ENCODE measurements at places on chromosomes 1 and 21.

GRCh38 chr1:203765029-203765837 is at the start of gene LAX1:
Gene LAX1 (plus strand): TSS chr1:203765183. CDS start chr1:203765566, 383 bp downstream.
- DNase-seq, result no peak

GRCh38 chr1:78716186-78716585 is 66.6 kb downstream of the IFI44 start:
- no peak for DNase-seq

GRCh38 chr1:6263716-6264115 is 2.8 kb upstream of the GPR153 start:
- DNase-seq, result no peak

- DNase-seq, result no peak
Observed at GRCh38 chr1:228198977-228199590, 8.8 kb upstream of the OBSCN start.

DNA sequence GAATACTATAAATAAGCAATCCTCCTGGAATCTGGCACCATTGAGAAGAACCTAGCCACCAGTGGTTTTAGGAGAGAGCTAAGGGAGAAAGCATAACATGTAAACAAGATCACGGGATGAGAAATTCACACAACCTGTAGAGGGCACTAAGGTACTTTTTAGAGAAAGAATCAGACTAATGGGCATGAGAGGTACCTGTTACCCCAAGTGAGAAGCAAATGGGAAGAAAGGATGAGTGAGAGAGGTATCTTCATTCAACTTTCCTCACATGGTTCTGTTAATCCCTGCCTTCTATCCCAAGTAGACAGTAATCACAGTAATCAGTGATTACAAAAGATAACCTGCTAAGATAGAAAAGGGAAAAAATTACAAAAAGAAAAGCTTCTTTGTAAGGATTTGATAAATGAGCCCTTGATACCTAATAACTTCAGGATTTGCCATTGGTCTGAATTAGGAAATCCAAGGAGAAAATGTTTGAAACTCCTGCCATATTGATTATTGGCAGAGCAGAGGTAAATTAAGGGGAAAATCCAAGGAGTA is 251.1 kb upstream of the ADGRL2 start:
- peak; percentile 66 for DNase-seq

- no peak for DNase-seq
Observed at GRCh38 chr1:145716641-145717345, 2.5 kb upstream of the CD160 start.

DNA sequence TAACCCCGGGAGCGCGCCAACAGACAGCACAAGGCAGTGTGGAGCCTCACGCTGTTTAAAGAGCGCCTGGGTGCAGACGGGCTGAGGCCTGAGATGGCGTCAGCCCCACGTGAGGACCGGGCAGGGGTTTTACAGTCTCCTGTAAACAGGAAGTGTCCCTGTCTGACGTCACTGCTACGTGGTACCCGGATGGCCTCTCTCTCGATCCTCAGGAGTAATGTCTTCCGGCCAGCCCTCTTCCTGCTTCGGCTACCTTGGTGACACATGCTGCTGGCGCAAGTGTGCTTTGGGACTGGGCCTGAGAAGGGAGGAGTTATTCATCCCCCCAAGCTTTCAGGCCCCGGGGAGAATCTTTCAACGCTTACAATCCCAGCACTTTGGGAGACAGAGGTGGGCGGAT is 41.2 kb downstream of the CNST start:
- no peak for DNase-seq

DNA sequence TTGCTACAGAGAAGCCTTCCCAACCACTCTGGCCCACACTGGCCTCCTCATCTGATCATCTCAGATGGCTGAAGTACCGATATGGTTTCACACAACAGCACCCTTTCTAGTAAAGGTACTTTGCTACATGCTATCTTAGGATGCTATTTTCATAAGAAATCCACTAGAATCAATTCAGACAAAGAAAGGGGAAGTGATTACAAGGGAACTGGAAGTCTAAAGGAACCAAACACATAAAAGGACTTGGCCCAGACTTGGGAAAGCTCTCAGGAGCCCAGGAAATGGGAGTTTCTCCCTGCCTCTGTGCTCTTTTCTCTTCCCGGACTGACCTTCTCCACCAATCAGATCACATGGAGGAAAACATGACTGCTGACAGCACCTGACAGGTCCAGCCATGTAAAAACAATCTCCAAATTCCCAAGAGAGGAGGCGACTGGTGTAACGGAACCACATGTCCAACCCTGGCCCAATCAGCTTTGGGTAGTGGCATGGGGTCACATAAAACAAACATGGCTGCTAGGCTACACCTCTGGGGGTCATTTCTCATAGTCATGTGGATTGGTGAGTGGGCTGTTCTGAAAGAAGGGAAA is 12.7 kb upstream of the FOXE3 start:
- DNase-seq, result no peak

GRCh38 chr1:177048314-177049069 is 116.0 kb downstream of the ASTN1 start:
- no peak for DNase-seq

DNA sequence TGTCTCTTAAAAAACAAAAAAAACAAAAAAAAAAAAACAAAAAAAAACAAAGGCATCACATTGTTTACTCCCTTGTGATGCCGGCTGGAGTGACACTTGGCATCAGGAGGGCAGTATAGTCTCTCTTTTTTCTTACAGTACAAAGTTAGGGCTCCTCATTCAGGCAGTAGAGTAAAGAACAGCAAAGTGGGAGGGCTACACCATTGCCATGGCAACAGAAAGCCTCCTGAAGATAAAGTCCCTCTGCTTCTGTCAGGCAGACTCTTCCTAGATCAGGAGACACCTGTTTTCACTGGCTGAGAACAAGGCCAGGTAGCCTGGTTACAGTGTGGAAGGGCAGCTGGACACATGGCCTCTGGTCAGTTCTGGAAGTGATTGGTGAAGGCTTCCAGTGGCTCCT is 41.3 kb upstream of the RAB3GAP2 start:
- no peak for DNase-seq

- DNase-seq, result no peak
Observed at GRCh38 chr1:110631836-110632620, 25.9 kb upstream of the KCNA2 start.

- no peak for DNase-seq
Observed at GRCh38 chr1:201145816-201146215, 8.5 kb downstream of the TMEM9 start.

- peak; percentile 67 for DNase-seq
Observed at GRCh38 chr1:221845650-221846371, 103.9 kb upstream of the DUSP10 start.

- DNase-seq, result no peak
Observed at GRCh38 chr1:240999826-241000225, 357.2 kb downstream of the RGS7 start.

DNA sequence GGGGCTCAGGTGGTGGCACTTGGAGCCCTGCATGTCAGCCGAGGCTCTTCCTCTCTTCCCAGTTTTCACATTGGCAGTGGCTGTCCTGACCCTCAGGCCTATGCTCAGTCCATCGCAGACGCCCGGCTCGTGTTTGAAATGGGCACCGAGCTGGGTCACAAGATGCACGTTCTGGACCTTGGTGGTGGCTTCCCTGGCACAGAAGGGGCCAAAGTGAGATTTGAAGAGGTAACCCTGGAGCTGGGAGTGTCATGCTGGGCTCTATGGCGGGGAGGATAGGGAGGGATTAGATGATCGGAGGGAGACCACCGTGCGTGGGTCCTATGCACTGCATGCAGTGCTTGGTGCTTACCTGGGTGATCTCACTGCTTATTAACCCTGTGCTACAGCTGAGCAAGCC is 13.5 kb downstream of the AZIN2 start:
- DNase-seq, result no peak

DNA sequence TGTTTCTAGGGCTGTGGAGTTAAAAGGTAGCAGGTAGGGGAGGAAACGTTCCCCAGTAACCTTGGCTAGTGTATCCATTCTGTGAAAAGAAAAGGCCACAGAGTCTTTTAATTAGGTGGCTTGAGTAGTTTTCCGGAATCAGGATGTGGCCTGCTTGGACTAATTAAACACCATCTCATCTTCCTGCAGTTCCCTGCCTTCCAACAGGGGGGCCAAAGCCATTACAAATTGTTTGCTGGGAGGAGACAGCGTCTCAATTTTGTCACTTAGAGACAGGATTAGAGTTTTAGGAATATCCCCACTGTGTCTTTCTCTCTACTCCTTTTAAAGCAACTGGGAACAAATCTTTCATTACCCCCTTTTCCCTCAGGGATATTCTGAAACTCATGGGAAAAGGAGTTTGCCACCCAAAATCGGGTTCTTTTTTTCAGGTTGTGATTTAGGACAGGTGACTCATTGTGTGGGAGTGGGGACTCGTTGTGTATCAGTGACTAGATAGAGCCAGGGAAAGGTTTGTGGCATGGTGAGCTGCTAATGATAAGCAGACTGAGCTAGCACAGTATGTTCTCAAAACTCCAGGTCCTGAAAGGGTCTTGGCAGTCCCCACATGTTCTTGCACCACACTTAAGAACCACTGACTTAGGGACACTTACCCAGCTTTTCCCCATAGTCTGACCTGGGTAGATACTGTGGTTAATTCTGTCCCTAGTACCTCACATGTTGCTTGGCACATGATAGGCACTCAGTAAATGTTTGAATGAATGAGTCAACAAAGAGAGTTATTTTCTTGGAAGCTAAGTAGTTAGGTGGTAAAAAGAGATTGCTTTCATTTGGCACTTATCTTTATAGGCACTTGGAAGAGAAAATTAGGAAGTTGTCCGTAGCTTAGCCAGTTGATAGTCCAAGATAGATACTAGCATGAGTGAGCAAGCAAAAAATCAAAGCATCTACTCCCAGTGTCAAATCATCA is 22.5 kb downstream of the INTS3 start:
- no peak for DNase-seq

DNA sequence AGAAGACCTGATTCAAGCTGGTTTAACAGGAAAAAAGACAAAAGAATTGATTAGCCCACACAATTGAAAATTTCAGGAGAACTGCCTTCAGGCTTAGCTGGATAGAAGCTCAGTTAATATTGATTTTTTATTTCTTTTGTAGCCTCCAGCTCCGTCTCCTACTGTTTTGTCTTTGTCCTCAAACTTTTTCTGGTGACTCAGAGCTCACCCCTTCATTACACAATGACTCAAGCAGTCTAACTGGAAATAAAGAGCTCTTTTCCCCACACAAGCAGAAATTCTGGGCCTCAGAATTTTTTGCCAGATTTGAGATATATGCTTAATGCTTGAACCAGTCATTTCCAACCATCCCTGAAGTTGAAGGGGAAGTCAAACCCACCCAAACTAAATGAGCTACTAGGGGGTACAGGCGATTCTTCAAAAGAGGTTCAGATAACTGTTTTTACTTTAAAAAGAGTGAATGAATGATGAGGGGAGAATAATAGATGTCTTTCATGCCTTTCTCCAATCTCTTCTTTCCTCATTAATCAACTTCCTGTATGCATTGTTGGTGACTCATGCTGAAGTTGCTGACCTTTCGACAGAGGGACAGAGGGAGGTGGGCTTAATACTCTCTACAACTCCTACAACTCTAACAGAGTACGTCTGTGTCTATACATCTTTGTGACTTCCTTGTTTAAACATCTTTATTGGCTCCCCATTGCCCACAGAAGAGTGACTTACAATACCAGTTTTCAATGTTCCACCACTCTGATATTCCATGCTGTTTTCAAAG is 6.2 kb upstream of the ACP6 start:
- no peak for DNase-seq

DNA sequence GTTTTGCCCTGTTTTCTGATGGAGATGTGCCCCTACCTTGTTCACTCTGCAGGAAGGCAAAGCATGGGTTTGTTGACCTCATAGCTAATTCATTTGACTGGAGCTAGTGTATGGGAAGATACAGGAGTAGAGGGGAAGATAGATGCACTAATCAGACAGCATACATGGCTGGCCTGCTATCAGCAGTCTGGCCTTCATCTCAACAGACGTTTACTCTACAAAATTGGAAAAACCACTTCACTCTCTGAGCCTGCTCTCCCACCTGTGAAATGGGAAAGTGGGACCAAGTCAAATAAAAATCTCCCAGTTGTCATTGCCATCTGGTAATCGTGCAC is 235.2 kb upstream of the RAB4A start:
- DNase-seq, result no peak

DNA sequence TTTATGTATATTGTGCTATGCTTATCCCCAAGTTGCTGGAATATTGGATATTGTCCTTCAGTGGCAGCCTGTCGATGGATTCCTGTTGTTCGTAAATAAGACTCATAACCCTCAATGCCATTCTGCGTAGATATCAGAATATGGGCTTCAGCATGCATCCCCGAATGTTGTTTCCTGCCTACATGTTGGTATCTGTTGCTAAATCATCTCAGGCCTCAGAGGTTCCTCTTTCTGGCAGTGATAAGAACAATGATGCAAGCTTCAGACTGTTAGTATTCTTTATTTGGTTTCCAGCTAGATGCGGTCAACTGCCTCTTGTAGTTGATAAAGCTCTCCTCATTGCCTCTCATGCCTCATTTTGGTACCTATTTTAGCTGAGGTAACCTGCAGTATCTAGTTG is 2082.6 kb downstream of the MRPL39 start:
- DNase-seq, result no peak

DNA sequence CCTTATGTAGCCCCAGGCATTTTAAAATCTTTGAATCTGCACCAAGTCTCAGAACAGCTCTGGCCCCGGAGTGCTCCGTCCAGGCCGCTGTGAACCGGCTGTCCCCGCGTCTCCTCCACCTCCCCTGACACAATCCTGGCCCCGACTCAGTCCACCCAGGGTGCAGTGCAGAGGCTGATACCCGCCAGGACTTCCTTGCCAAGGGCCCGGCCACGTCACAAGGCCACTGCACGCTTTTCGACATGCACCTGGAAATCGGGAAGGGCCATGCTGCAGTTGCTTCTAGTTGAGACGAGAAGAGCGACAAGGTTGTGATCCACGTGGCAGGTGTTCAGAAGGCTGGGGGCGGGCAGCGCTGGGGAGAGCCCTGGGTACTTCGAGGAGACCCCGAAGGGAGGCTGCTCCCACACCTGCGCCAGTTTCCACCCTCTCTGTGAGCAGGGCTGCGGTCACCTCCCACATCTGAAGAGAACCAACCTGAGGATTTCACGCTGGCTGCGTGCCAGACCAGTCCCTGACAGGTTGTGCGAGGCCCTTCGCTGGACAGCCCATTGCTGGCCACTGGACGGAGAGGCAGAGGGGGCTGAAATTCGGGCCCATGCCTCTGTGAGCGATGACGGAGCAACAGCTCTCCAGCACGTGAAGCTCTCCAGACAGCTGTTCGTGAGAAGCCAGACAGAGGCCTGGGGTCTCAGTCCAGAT is 6.7 kb downstream of the VWA1 start:
- DNase-seq, result no peak

- no peak for DNase-seq
Observed at GRCh38 chr1:1440262-1441001, 4.9 kb downstream of the VWA1 start.

- DNase-seq, result peak; percentile 60
Observed at GRCh38 chr1:241167121-241167630, 189.8 kb downstream of the RGS7 start.

DNA sequence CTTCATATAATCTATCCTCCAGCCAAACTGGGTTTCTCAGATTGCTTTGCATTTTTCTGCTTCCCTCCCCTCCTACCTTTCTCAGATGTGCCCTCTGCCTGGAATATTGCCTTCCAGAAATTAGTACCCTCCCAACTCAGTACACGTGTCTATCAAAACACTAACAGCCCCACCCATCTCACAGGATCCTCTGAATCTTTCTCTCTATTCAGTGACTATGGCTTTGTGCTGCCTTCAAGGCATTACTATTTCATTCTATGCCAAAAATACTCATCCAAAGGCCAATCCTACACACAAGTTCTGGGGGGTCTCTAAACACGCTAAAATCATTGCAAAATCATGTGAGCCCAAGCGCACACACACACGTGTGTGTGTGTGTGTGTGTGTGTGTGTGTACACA is 58.4 kb downstream of the ZNF281 start:
- no peak for DNase-seq

All from NCI-H2081 (cell line).